ENCODE measurements at places on chromosomes 3 and 15. TPM values are rescaled to one million over a fixed set of nuclear protein-coding genes. Genes with fewer than 3 reads are reported as not detected.

KLF15 gene
- not detected for total RNA-seq

SLC28A2 gene
- not detected for total RNA-seq

TLR9 gene
- not detected for total RNA-seq

MESP1 gene
- total RNA-seq, result under 0.01 TPM

PLCB2 gene
- not detected for total RNA-seq

ZNF197 gene
- 19.4 TPM for total RNA-seq

CTDSPL gene
- total RNA-seq, result 22.7 TPM

NR2E3 gene
- under 0.01 TPM for total RNA-seq

TMPRSS7 gene
- not detected for total RNA-seq
